ENCODE measurements at places on chromosomes 4 and X.
A peak's percentile ranks its signal among the peaks of the same experiment; 100 is the strongest.

GRCh38 chrX:151167791-151168345, 8.5 kb upstream of the GPR50 start:
- no peak for DNase-seq

DNA sequence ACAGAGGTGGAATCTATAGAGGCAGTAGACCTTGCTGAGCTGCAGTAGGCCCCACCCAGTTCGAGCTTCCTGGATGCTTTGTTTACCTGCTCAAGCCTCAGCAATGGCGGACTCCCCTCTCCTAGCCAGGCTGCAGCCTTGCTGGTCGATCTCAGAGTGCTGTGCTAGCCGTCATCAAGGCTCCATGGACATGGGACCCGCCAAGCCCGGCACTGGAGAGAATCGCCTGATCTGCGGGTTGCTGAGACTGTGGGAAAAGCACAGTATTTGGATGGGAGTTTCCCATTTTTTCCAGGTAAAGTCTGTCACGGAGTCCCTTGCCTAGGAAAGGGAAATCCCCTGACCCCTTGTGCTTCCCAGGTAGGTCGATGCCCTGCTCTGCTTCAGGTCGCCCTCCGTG, 124.8 kb upstream of the KLF8 start:
- DNase-seq = no peak

- no peak for DNase-seq
These were observed 37.8 kb downstream of the ABCB7 start for GRCh38 chrX:75118296-75118695.

DNA sequence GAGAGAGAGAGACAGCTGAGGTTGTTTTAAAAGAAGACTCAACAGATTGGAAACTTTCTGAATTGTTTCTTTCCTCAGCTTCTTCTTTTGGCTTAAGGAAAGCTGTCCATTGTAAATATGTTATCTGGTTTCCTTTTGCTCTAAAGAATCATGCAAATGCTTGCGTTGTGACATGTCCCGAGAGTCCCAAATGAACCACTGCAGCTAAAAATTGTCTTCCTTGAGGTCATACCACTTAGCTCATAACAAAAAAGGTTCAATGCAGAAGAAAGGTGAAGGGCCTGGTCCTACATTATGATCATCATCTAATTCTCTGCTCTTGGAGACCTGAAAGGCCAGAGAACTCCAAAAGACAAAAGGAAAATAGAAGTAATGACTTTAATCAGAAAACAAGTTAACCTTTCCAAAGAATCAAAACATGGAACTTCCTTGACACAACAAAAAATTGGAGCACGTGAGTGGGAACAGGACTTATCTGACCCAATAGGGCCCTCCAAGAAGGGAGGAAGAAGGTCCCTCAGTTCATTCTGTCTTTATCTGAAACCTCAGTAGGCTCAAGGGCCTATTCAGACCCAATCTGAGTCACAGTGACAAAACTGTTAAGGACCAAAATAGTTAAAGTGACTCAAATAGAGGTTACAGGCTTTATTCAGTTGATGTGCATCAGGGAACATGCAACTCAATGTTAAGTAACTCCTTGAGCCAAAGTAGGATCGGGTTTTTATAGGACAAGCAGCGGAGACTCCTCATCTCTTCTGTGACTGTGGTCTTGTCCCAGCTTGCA, 14.7 kb upstream of the VSIG1 start:
- DNase-seq = no peak

DNA sequence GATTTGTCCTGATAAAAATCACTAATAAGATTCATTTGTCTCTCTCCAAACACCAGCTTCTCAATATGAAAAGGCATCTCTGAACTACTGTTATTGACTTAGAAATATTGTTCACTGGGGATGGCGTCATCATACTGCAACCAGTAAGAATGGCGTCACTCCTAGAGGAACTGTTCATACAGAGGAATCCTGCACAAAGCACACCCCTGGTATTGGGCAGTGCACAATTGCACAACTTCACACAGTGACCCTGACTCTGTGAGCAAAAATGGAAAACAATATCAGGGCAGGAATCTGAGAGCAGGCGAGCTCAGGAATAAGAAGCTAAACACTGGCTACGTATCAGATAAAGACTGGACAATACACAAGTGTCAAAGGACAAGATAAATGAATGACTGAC, 66.7 kb upstream of the PNPLA4 start:
- no peak for DNase-seq

GRCh38 chrX:16855363-16856075, 14.6 kb downstream of the RBBP7 start:
- DNase-seq = no peak

GRCh38 chr4:60723796-60724195, 476.3 kb upstream of the ADGRL3 start:
- no peak for DNase-seq

- no peak for DNase-seq
These were observed 142.1 kb downstream of the TBL1X start for GRCh38 chrX:9606971-9607370.

GRCh38 chrX:108310506-108310905, 127.7 kb downstream of the COL4A6 start:
- DNase-seq = no peak

GRCh38 chrX:23805389-23805788, 22.4 kb downstream of the SAT1 start:
- DNase-seq = no peak

DNA sequence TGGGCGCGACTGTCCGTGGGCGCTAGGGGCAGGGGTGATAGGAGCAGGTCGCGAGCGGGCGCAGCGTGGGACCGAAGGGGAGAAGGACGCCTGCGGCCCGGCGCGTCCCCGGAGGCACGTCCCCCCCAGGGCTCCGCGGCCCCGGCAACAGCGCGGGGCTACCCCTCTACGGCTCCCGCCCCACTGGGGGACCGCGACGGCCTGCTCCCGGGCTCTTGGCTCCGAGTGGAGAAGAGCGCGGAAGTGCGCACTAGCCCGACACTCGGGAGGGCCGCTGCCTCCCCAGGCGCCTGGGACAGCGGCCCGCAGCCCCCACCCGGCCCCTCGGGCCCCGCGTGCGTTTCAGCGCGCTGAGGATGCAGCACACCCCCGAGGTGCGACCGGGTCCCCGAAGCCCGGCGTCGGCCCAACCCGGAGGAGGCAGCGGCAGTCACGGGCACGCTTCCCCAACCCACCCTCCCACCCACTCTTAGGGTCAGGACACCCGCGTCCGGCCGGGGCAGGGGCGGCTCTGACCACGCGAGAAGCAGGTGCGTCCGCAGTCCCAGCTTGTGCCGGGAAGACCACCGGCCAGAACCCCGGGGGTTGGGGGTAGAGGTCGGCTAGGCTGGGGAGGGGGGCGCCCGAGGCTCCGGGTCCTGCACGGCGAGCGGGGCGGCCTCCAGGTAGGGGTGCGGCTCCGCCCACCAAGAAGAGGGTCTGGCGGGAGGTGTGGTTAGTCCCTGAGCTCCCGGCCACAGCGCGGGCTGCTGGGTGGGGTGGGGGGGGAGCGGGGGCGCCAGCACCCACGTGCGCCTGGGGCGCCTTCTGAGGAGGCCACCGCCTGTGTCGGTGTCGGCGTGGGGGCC, 18.5 kb upstream of the NAT8L start:
- no peak for DNase-seq

- DNase-seq = peak; percentile 64
These were observed 342.7 kb downstream of the GLUD2 start for GRCh38 chrX:121389976-121390714.

DNA sequence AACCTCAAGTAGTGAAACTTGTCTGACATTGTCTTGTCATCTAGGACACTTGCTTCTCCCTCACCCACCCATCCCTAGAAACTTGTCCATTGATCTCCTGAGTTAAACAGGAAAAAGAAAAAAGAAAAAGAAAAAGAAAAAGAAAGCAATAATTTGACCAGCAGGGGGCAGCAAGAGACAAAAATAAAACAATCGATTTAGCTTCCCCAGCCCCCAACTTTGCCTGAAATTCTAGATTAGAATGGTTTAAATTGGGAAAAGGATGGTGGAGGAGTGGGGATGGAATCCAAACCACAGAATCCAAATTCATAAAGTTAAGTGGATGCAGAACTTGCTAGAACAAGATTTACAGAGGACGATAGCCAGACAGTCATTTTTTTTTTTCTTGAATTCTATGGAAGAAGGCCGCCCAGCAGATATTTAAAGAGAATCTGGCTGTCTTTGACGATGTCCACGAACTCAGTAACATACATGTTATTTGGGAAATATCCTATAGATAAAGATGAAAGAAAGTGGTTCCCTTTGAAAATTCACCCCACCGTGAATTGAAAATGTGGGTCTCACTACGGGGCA, 282.9 kb downstream of the USP46 start:
- DNase-seq = peak; percentile 19

DNA sequence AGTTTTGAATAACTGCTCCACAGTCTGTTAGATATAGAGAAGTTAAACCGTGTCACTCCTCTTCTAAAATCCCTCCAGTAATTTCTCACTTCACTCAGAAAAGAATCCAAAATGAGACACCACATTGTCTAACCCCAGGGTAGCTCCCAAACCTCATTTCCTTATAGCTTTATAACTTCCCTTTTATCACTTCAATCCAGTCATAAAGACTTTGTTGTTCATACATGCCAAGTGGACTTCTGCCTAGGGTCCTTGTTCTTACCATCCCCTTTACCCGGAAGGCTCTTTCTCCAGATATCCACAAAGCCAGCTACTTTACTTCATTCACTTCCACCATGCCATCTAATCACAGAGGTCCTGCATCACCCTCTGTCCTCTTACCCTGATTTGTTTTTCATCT, 156.2 kb downstream of the GABRB1 start:
- DNase-seq = no peak

DNA sequence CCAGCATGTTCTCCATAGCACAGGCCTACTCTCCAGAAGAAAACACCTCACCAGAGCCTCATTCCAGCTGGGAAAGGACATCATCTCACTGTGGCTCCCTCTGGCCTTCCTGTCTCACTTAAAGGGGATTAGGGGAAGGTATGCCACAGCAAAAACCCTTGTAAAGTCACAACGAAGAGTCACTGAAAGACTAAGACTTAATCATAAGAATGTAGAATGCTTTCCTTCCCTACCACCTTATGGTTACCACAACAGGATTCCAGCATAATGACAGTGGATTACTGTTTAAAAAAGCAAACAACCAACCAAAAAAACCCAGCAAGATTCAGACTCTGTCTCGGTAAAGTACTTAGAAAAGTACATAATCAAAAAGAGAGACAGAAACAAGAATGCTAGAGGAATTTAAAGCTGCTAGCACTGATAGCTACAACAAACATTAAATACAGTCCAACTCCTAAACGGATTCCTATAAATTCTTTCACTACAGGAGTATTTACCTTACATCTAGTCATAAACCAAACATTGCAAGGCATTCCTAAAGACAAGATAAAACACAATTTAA, 75.1 kb downstream of the BANK1 start:
- DNase-seq = no peak

DNA sequence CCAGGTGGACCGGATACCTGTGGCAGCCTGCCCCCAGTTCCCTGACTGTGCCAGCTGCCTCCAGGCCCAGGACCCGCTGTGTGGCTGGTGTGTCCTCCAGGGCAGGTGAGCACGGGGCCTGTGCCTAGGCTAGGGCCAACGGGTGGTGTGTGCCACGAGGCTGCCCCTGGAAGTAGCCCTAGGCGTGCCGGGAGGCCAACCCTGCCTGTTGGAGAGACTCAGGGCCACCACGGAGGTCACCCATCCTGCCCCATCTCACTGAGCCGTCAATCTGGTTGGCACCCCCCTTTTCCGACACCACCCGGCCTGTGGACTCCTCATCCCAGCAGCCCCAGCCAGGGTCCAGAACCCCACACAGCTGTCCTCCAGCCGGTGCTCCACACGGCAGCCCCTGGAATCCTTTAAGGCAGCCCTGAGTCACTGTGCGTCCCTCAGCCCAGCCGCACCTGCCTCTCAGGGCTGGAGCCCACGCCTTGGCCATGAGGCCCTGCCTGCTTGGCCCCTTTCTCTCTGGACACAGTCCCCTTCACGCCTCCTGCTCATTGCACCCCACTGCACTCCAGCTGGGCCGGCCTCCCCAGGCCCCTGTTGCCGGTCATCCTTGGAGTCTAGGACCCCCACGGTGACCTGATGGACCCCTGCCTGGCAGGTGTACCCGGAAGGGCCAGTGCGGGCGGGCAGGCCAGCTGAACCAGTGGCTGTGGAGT, 5.3 kb downstream of the PLXNB3 start:
- no peak for DNase-seq

Data from COLO829 (cell line).